SHP77 treated with DMSO at 0.1 percent for 48 hours (cell line): ENCODE measurements at places on chromosomes 4 and X.

GRCh38 chr4:140315438-140315837, 58.0 kb upstream of the SCOC start:
- no peak for DNase-seq

DNA sequence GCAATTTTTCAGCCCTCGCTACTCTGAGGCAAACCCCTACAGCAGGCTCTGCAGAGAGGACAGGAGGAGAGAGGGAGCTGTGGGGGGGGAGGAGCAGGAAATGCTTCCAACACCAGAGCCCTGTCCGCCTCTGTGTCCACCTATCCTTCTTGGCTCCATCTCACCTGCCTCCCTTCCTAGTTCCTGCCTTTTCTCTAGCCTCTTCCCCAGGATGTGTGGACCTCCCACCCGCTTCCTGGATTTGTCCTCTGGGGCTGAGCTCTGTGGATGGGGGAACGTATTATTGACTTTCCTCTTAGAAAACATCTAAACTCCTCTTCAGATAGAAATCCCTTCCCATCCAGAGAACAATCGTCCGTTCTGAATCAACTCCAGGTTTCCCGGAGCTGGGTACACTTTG, 14.4 kb downstream of the ASMT start:
- DNase-seq: no peak

DNA sequence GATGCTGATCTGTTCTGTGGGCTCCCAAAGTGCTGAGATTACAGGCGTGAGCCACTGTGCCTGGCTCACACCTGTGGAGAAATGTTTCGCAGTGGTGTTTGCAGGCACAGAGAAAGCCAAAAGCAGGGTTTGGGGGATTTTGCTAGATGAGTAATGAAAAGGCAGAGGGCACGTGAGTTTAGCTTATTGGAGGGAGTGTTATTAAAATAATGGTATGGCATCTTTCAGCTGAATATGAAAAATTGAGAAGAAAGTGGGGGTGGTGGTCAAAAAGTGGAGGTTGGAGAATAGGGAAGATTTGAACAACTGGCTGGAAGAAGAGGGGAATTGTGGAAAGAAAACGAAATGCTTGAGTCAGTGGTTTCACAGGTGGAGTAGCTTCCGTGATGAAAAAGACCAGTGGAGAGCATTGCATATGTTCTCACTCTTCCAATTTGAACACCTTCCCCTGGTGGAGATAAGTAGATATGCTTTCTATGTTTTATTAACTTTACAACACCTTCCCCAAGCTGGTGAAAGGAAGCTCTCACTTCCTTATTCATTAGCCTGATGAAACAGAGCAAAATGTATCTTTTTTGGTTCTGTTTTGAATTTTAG, 1.1 kb upstream of the CHST7 start:
- DNase-seq: no peak

- no peak for DNase-seq
Measured at GRCh38 chr4:139241784-139242151, 38.3 kb downstream of the MGARP start.

DNA sequence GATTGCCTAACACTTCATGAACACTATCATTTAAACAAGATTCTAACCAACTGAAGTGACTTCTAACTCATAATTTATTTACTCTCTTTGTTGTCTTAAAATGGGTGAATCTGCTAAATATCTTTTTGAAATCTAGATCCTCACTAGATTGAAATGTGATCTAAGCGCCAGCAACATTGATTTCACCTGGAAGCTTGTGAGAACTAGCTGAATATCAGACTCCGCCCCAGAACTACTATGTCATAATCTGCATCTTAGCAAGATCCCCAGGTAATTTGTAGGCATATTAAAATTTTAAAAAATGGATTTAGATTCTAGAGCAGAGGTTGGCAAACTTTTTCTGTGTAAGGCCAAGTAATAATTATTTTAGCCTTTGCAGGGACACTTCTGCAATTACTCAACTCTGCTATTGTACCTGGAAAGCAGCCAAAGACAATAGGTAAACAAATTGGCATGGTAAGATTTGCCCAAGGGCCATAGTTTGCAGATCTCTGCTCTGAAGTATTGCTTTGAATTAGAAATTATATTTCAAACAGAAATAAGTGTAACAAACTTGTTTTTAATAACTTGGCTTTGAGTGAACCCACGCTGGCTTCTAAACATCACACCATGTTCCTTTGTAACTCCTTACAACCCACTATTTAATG, 121.5 kb downstream of the REELD1 start:
- no peak for DNase-seq

GRCh38 chr4:48130100-48130499, 4.0 kb downstream of the TXK start:
- no peak for DNase-seq

DNA sequence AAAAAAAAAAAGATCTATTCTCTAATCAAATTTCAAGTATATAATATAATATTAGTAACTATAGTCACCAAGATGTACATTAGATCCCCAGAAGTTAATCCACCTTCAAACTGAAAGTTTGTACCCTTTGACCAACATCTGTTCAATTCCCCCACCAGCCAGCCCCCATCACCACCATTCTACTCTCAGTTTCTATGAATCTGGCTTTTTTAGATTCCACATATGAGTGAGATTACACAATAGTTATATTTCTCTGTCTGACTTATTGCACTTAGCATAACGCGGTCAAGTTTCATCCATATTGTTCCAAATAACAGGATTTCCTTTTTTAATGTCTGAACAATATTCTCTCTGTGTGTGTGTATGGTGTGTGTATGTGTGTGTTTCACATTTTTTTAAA, 33.7 kb upstream of the VMA21 start:
- DNase-seq: no peak

DNA sequence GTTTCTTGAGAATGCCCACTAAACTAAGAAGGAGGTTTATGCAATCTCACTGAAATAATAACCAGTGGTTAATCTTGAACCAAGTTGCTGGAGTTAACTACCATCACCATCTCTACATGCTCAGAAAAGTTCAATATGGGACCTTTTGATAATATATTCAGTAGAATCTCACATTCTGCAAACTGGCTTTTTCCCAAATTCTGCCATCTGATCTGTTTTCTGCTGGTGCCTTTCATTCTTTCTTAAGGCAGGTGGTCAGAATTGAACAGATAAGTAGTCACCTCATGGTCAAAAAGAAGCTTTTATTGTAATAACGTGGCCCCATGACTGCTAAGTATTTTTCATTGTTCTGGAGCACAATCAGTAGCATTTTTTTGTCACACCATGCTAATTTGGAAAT, 229.0 kb upstream of the GK2 start:
- no peak for DNase-seq

- DNase-seq: no peak
Measured at GRCh38 chrX:8403988-8404387, 60.6 kb upstream of the VCX3B start.

- no peak for DNase-seq
Measured at GRCh38 chrX:43881410-43882293, 598 bp downstream of the MAOB start.
